ENCODE measurements at places on chromosomes 4 and X. TPM values are rescaled to one million over a fixed set of nuclear protein-coding genes. Genes with fewer than 3 reads are reported as not detected.

- no peak for DNase-seq
Measured at GRCh38 chrX:133213117-133213516, 5.0 kb downstream of the TFDP3 start.

- peak; percentile 47 for DNase-seq
Measured at GRCh38 chrX:54921427-54922021, 900 bp downstream of the TRO start.

GRCh38 chrX:47218920-47219815 is 687 bp downstream of the CDK16 start:
- peak; percentile 70 for DNase-seq

DNA sequence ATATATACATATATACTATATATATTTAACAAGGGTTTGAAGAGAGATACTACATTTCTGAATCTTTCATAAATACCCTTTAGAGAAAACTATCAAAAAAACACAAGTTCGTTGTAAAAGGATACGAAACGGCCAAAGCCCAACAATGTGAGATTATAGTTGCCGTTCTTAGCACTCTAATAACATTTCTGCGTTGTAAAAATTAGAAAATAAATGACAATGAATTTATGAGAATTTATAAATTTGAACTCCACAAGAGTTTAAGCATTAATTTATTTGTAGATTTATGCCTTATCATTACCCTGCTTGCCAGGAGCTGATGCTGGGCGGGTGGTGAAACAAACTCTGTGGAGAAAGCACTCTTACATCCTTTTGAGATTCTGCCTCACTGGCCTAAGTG is 1.1 kb downstream of the WDR17 start:
- DNase-seq: no peak

GRCh38 chr4:55122235-55122634 is 3.2 kb downstream of the KDR start:
- no peak for DNase-seq

DNA sequence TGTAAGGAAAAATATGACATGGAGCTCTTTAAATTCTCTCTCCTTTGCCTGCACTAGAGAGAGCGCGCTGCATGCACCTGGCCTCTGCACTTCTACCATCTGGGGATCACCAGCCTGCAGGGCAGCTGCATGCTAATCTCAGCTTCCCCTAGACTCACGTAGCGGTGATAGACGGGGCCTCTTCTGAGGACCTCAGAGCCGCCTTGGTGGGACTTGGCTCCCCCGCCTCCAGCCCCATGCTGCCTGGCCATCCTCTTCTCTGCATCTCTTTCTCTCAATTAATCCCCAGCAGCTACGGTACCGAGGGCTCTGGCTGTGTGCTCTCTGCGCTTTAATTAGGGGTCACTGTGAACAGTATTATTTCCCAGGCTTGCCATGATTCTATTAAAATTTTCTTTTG is 52.8 kb upstream of the PSAPL1 start:
- no peak for DNase-seq

DNA sequence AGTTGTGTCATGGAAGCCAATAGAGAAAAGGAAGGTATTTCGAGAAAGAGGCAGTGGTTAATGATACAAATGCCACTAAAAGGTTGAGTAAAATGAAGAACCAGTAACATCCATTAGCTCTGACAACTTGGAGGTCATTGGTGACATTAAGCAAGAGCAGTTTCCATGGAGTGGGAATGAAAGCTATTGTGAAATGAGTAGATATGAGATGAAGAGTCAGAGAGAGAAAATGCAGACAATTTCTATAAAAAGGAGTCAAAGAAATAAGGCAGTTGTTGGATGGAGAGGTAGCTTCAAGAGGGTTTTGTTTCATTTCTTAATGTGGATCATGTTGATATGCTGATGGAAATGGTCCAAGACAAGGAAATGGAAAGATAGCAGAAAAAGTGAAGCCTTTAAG is 9.6 kb upstream of the AMTN start:
- no peak for DNase-seq

- DNase-seq: no peak
Measured at GRCh38 chr4:48342606-48342880, 1.2 kb downstream of the SLAIN2 start.

DNA sequence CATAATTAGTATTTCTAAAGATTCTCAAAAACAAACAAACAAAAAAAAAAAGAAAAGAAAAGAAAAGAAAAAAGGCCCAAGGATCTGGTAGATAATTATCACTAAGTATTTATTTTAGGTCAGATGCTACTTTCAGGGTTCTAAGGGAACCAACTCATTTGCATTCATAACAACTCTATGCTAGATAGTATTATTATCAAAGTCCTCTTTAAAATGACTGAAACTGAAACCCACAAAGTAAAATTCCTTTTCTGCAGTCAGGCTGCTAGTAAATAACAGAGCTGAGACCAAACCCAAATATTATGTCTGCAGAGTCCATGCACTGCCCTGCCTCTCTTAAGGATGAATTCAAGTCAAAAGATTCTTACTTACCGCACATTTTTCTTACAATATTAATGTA is 38.3 kb upstream of the MAPK10 start:
- DNase-seq: no peak

GRCh38 chr4:160143574-160143973 is 1040.7 kb downstream of the RAPGEF2 start:
- no peak for DNase-seq

DNA sequence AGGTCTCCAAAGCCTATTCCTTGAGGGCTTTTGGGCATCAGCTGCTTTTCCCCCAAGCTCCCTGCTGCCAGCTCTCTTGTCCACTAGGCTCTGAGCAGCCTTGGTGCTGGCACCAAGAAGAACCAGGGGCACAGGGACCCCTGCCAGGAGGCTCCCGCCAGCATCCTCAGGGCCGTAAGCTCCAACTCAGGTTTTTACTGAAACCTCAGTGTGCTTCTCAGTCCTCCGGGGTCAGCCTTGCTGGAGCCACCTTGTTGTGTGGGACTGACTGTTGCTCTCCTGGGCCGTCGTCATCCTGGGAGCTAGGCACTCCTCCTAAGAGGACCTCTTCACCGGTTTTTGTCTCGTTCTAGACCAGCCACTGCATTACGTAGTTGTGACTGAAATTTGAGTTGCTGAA is 38.9 kb downstream of the NOP14 start:
- no peak for DNase-seq

GRCh38 chrX:118742176-118742575 is 14.8 kb downstream of the IL13RA1 start:
- DNase-seq: no peak

- DNase-seq: no peak
Measured at GRCh38 chr4:111174331-111174730, 551.5 kb upstream of the PITX2 start.

DNA sequence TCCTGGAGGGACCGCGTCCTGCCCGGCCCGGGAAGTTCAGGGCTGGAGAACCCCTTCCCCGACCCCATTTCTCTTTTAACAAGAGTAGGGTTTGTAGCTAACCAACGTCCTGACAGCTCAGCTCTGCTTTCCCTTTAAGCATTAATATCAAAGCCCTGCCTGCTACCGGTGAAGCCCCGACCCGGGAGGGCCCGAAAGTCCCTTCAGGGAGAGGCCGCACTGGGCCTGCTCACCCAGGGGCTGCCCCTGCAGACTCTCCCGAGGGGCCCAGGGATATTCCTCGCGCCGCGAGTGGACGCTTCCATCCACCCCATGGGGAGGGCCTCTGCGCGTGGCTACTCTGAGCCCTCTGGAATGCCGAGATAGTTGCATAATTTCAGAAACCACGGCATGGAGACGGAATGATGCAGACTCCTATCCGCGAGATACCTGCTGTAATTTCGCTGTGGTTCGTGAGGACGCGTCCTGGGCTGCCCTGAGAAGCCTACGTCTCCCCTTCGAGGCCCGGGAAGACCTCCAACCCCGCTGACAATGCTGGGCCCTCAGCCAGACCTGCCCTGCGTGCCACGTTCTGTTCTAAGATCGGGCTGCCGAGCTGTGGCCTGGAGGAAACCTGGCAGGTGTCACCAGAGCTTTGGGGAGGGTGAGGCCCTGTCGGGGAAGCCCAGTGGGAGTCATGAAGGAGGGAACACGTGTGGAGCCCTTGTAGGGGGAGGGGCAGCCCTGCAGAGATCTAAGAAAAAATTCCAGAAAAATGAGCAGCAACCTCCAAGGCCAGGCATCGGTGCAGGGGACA is 999 bp upstream of the CTBP1 start:
- peak; percentile 50 for DNase-seq

DNA sequence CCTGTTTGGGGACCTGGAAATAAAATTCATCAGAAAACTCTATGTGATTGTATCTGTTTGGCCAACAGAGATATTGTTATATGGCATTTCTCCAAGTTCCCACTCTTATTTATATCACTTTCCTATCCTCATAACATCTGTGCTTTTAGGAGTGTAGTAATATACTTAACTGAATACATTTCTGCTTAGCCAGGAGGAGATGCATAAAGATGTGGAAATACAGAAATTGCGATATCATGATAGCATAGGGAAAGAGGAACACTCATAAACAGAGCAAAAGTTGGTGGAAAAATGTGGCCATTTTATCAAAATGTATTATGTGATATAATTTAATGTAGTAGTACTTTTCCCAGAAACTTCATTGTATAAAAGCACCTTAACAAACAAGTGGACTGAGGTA is 46.1 kb upstream of the TSPAN7 start:
- no peak for DNase-seq

DNA sequence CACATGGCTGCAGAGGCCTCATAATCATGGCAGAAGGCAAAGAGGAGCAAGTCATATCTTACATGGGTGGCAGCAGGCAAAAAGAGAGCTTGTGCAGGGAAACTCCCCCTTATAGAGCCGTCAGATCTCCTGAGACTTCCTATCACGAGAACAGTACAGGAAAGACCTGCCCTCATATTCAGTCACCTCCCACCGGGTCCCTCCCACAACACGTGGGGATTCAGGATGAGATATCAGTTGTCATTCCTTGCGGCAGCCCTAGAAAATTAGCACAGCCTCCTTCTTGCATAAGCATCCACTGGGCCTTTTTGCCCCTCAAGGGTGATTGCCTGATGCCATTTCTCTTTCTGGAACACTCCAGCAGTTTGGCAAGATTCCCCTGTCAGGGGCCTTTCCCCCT is 61.7 kb upstream of the STX18 start:
- no peak for DNase-seq

GRCh38 chrX:41580423-41581064 is 108.2 kb upstream of the GPR34 start:
- DNase-seq: no peak

DNA sequence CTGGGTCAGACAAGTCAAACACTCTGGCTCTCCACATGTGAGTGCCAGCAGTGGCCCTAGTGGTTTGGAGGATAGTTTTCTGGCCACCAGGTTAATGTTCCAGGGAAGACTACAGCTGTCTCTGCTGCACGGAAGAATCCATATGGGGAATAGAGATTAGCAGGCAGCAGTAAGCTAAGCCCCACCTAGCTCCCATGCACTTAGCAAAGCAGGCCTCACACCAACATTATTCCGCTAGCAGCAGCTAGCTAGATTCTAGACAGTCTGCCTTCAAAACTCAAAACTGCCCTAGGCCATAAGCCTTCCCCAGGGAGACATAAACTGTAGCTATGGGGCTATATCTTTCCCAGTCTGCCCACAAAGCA is 203.4 kb downstream of the CHIC1 start:
- no peak for DNase-seq

DNA sequence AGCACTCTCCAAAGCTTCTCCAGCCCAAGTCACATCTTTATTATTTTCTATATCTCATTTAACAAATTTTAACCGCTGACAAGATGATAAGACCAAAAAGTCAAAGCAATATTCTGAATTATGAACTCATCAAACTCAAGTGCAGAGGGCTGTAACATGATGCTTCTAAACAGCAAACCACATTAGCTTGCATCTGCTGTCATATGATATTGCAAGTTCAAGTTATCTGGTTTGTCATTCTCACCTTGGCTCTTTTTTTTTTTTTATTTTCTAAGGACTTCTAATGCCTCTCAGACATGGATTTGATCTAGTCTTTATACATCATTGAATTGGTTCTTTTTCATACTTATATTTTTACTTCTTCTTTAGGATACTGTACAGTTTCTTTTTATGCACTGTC is 93.4 kb downstream of the SLC10A7 start:
- no peak for DNase-seq

DNA sequence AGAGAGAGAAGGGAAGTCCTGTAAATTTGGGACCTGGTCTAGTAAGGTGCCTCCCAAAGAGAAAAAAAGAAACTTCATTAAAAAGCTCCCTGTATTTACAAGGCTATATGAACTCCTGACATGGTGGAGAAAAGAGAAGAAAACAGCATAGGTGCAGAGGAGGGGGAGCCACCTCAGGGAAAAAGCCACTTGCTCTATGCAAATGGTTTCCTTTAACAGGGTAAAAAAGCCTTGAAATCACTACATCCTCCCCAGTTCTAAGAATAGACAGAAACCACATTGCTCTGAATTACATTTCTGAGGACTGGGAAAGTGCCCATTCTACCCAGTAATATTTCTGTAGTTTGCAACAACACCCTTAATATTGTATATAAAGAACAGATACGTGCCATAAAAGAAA is 165.5 kb downstream of the KLF8 start:
- no peak for DNase-seq

GRCh38 chr4:151043803-151044515 is 28.9 kb upstream of the LRBA start:
- DNase-seq: no peak

DNA sequence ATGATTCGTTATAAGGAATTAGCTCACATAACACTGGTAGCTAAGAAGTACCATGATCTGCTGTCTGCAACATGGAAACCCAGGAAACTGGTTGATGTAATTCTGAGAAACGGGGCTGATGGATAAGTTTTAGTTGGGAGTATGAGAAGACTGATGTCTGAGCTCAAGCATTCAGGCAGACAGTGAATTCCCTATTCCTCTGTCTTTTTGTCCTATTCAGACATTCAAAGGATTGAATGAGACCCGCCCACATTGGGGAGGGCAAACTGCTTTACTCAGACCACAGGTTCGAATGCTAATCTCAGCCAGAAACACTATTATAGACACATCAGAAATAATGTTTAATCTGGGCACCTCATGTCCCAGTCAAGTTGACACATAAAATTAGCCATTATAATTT is 515.5 kb downstream of the STPG2 start:
- DNase-seq: no peak

GRCh38 chrX:12581546-12581945 is 209.7 kb upstream of the PRPS2 start:
- DNase-seq: no peak

DNA sequence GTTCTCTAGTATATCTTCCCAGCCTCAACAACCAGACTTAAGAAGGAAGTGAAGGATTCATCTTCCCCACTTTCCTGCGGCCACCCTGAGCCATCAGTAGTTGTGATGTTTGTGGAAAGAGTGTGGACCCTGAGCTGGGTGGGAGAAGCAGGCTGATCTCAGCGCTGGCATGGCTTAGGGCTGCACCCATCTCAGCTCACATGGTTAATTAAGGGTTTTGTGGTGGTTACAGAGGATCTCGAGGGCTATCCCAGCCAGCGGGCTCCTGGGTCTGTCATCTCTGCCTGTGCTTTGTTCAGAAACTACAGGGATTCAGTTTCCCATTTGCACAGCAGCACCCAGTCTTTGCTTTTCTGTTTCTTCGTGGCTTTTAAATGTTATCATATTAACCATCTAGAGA is 163.4 kb downstream of the PTTG2 start:
- no peak for DNase-seq

Gene SPIN2B
- 19.8 TPM for total RNA-seq

Gene HPF1
- total RNA-seq: 52.3 TPM

Gene SSX4B
- total RNA-seq: not detected

Gene MOSPD2
- total RNA-seq: 10.8 TPM

Gene NXF2B
- total RNA-seq: not detected

Gene CXorf49
- total RNA-seq: not detected

Gene MBNL3
- total RNA-seq: 37.4 TPM

Gene CLDN22
- not detected for total RNA-seq

Gene ATP2B3
- not detected for total RNA-seq

Gene ETDB
- not detected for total RNA-seq

All from transverse colon (tissue), 4 donors.